ENCODE measurements at places on chromosomes 5 and 9.

GRCh38 chr5:117302949-117303348 lies 728.3 kb upstream of the SEMA6A start:
- no peak for DNase-seq

DNA sequence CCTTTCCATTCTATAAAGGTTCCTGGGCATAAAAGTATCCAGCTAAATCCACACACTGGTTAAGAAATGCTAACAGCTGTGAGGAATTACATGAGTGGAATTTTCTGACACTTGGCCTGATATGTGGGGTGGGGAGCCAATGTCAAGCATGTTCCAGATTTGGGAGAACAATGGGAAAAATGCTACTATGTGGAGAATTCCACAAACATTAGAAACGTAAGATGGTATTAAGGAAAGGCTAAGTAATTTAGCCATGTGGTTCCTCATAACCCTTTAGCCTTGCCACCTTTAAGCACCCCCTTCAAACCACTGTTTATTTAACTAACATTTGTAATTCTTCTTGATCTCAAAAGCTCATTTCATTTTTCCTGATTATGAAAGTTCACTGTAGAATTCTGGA lies 149.2 kb downstream of the GNA14 start:
- no peak for DNase-seq

- no peak for DNase-seq
These were observed 103.4 kb downstream of the DOCK2 start for GRCh38 chr5:169740435-169740834.

DNA sequence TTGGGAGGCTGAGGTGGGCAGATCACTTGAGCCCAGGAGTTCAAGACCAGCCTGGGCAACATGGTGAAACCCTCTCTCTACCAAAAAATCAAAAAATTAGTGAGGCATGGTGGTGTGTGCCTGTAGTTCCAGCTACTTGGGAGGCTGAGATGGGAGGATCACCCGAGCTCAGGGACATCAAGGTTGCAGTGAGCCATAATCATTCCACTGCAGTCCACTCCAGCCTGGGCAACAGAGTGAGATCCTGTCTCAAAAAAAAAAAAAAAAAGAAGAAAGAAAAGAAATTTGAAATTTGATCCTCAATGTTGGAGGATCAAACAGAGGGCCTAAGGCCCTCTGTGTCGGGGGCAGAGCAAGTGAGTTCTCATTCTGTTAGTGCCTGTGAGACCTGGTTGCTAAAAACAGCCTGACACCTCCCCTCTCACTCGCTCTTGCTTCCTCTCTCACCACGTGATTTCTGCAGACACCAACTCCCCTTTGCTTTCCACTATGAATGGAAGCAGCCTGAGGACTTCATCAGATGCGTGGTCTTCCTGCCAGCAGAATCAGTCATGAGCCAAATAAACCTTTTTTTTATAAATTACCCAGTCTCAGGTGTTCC lies 8.4 kb upstream of the GOLPH3 start:
- no peak for DNase-seq

DNA sequence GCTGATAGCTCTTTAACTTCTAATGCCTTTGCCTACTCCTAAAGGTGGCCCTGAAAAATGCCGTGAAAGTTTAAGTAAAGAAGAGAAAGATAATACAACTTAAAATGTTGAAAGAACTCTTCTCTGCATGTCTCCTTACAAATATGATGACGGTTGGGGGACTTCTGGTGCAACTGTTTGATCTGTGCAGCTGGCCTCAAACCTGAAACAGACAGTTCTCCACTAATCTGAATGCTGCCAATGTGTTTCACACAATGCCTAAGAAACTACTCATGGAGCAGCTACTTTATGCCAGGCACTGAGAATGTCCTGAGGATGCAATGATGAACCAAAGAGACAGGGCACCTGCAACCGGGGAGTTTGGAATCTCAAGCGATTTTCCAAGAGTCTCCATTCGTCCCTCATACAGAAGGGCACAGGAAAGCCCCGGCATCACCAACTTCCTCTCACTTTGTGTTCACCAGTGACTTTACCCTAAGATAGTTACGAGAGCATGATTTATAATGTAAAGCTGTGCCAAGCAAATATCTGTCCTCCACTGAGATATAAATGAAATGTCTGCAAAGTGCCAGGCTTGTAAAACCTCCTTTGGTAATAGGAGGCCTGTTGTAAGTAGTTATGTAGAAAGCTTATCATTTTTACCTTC lies 455.4 kb downstream of the SEMA5A start:
- DNase-seq: no peak

- DNase-seq: no peak
These were observed 387.7 kb upstream of the CLINT1 start for GRCh38 chr5:158246661-158247060.

- DNase-seq: no peak
These were observed 187.3 kb downstream of the NR3C1 start for GRCh38 chr5:143216211-143216610.

DNA sequence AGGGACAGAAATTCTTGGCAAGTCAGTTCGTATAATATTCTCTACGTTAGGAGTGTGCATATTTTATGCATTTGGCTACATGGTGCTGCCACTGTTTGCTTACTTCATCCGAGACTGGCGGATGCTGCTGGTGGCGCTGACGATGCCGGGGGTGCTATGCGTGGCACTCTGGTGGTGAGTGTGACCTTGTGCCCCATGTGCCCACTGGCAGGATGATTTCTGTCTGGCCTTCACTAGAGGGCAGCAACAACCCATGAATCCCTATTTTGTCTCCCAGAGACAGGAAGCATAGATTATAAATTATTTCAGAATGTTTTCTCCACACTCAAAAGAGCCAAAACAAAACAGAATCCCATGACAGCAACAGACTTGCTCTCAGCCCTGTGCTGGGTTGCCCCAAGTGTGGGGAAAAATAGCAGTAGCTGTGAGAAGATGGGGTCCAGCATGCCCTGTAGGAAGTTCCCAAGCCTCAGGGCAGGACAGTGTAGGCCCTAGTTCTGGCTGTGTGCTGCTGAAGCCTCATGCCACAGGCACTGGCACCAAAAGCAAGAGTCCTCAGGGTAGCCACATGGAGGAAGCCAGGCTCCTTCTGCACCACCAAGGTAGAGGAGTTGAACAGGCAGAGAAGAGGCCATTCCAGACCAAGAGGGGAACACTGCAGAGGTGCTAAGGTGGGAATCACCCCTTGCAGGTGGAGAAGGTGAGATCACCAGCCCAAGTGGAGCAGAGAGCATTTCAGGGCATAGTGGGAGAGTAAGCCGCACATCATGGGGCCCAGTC lies 16.0 kb downstream of the SLC22A5 start:
- DNase-seq: peak; percentile 59

DNA sequence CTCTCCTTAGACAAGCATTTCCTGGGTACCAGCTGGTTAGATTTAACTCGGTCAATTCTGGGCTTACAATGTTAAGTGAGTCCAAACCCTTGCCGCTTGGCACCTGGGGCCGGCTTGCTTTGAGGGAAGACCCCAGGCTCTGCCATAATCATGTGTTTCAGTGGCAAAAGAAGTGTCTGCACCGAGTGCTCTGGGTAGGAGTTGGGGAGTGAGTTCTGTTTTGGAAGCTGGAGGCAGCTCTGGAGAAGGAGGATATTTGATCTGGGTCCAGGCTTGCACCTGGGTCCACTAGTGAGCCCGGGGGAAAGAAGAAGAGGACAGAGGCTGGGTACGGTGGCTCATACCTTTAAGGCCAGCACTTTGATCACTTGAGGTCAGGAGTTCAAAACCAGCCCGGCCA lies 8.4 kb upstream of the OLFM1 start:
- no peak for DNase-seq

GRCh38 chr9:14089051-14089803 lies 224.7 kb downstream of the NFIB start:
- no peak for DNase-seq

GRCh38 chr9:126248680-126249079 lies 77.9 kb upstream of the MVB12B start:
- peak; percentile 39 for DNase-seq

- no peak for DNase-seq
These were observed 354.0 kb downstream of the PRR16 start for GRCh38 chr5:120818128-120818527.

DNA sequence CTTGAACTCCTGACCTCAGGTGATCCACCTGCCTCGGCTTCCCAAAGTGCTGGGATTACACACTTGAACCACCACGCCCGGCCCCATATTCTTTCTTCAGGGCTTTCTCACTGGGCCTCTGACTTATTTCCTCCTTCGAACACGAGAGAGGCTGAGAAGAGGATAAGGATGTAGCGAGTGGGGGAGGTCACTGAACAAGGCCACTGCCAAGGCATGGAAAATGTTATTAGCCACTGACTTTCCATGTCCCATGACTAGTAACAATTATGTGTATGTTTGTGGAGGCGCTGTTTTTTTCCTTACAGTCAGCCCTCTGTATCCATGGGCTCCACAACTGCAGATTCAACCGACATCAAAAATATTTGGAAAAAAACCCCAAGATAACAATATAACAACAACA lies 12.3 kb upstream of the FCHSD1 start:
- no peak for DNase-seq

DNA sequence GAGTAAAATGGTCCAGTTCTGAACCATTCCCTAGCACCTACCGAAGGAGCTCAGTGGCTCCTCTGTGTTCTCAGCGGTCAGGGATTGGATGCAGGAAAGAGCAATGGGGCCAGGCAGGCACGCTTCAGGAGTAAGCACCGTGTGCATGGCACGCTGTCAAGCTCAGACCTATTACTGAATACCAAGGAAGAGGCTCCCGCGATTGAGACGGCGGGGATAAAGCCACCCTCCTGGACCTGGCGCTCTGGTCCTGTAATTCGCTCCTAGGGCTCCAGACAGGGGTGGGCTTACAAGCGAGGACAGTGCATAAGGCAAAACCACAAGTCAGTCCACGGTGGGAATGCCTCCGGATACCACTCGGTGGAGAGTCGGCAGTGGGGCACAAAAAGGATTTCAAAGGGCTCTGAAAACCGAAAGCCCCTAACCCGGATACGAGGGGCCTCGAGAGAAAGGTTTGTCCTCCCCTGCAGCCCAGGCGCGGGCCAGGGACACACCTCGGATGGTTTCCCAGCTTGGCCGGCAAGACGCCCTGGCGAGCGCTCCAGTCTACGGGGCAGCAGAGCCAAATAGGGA lies 988 bp downstream of the OXCT1 start:
- DNase-seq: no peak

DNA sequence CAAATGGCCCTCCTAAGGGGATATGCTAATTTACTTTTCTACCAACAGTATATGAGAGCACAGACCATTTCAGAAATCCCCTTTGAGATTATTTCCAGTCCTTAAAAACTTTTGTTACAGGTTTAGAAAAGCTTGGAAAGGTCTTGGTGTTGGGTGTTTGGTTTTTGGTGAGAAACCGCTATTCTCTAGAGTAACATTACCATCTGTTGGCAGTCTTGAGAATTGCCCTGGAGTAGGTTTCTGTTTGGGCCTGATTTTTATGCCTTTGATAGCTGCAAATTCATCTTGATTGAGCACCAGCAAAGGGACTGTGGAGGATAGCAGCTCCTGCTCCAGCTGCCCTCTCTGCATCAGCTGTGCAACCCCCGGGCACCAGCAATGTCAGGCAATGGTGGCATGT lies 8.0 kb downstream of the NUDT2 start:
- no peak for DNase-seq

DNA sequence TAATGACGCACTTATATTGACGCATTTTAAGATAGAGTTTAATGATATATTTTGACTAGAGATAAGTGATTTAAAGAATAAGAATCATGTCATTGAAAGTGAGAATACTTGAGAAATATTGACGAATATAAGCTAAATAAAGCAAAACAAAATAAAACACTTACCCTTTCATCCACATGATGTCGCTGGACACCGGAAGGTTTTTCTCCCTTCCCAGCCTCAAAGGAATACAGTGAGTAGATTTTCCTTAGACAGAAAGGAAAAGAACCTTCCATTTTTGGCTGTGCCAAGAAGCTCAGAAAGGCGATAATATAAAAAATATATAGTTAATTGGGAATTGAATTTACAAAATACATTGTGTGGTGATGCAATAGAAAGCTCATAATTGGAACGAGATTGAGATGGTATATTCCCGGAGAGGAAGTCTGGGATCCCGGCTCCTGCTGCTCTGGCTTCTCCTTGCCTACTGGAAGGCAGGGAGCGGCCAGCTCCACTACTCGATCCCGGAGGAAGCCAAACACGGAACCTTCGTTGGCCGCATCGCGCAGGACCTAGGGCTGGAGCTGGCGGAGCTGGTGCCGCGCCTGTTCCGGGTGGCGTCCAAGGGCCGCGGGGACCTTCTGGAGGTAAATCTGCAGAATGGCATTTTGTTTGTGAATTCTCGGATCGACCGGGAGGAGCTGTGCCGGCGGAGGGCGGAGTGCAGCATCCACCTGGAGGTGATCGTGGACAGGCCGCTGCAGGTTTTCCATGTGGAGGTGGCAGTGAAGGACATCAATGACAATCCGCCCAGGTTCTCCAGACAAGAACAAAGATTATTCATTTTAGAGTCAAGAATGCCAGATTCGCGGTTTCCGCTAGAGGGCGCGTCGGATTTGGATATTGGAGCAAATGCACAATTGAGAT lies at the start of gene PCDHA5:
PCDHA5 (plus strand) TSS at position 239 of the 906 bp plus-strand sequence.
- DNase-seq: no peak

DNA sequence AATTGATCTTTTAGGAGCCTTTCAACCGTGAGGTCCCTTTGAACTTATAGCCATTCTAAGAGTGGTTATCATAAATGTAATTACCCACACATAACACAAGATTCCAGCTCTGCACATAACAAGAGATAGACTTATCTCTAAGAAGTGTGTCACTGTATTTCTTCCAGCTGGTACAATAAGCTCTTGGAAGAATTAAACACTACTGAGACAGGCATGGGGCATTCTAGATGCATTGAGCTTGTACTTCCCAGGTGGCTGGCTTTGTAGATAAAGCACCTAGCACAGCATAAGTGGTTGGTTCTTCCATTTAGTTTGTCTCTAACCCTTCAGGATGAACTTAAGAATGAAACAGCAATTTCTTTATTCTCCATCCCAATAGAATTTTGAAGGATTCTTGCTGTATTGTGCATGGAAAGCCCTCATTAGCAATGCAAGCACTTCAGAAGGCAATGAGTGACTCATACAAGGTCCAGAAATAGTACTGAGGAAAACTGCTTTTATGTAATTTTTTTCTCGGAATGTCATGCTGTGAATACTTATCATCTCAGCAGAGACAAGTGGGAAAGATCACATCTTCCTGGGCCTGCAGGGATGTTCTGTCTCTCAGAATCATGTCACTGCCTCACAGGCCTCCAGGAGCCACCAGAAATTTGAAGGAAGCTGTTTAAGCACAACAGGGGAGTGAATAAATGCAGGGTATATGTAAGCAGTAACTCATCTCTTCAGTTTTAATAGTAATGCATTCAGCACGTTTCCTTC lies 91.1 kb upstream of the CD180 start:
- DNase-seq: no peak

- DNase-seq: no peak
These were observed 50.5 kb upstream of the DHFR start for GRCh38 chr5:80705216-80705769.

DNA sequence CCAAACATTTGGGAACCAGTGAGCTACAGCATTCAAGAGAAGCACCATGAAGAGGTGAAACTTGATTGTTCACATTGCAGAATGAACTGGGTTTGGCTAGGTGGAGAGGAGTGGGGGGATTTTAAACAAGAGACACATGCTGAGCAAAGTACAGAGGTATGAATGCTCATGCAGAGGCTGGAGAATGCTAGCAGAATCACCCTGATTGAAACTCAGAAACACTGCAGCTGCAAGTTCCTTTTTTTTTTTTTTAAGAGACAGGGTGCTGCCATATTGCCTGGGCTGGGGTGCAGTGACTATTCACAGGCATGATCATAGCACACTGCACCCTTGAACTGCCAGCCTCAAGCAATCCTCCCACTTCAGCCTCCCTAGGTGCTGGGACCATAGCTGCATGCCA lies 35.1 kb downstream of the DENND1A start:
- DNase-seq: no peak
